A673 (cell line): ENCODE measurements at places on chromosomes 7 and 10.

DNA sequence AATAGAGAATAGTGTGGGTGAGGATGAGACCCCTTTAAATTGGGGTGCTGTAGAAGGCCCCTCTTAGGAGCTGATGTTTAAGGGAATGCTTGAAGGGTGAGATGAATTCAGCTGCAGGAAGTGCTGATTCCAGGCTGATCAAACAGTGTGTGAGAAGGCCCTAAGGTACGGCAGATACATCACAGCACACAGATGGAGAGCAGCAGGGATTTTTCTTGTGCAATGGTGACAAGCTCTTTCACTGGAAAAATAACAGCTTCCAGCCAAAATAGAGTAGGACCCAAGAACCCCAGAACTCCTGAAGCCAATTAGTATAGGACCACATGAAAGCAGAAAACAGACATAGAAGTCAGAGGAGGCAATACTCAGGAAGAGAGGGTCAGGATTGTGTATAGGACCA, 296.9 kb downstream of the ADRA2A start:
- H3K27ac ChIP-seq, result no peak overlapping the region
- peaks cover 2% of the 10 kb centered on the region for H3K27me3 ChIP-seq
- no peaks in the 10 kb centered on the region for H3K36me3 ChIP-seq
- no peaks in the 10 kb centered on the region for H3K4me1 ChIP-seq

- no peak for DNase-seq
- H3K36me3 ChIP-seq, result no peaks in the 10 kb centered on the region
- peaks cover 4% of the 10 kb centered on the region for H3K4me1 ChIP-seq
Observed at GRCh38 chr7:82615527-82615926, 171.9 kb upstream of the CACNA2D1 start.

DNA sequence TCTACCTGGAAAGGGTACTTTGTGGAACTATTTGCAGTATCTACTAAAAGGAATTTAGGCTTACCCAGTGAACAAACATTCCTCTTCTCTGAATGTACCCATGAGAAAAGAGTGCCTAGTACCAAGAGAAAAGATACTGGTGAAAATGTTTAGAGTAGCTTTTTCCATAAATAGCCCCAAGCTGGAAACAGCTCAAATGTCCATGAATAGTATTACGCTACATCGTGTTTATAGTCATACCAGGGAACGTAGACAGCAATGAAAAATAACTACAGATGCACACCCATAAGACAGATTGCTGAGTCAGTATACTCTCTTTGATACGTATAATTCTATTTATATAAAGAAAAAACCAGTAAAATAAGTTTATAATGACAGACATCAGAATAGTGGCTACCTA, 285.9 kb downstream of the KLF6 start:
- DNase-seq, result no peak
- H3K4me3 ChIP-seq, result no peak overlapping the region
- no peaks in the 10 kb centered on the region for H3K36me3 ChIP-seq
- H3K27ac ChIP-seq, result no peak overlapping the region
- H3K27me3 ChIP-seq, result no peaks in the 10 kb centered on the region
- peaks cover 5% of the 10 kb centered on the region for H3K4me1 ChIP-seq

DNA sequence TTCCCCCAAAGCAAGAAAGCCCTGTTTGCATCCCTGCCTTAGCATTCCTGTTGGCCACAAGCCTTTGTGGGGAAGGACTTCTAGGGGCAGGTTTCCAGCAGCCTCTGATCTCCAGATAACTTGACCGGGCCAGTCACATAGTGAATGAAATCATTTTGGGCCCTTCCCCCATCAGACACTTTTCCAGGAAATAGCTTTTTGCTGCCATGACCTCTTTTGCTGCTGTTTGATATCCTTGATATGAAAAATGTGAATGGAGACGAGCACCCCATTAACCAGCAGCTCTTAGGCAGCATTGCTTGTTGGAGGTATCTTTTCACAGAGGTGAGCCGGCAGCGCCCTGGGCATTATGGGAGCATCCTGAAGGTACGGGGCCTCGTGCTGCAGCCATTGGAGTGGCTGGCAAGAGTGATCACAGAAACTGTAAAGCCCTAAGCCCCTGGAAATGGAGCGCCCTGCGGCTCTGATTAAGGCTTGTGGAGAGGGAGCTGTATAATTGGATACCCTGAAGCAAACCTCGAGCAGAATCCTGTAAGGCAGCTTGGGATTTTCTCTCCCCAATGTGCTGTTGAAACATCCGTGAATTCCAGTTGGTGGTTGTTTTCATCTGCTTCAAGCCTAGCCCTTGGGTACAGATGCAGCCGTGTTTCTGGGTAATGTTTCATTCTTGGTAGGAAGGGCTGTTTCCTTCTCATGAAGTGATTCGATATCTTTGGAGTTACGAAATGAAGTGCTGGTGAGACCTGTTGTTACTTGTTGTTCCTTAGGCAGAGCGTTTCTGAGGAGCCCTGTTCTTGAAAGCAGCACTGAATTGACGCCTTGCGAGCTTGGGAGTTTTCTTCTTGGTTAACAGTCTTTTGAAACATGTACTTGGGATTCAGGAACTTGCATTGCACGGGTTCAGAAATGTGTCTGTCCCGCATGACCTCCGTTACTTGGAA, 179.0 kb downstream of the PTEN start:
- no peaks in the 10 kb centered on the region for H3K4me1 ChIP-seq
- H3K4me3 ChIP-seq, result no peak overlapping the region
- DNase-seq, result peak; percentile 11
- H3K36me3 ChIP-seq, result no peaks in the 10 kb centered on the region
- H3K27ac ChIP-seq, result no peak overlapping the region
- no peaks in the 10 kb centered on the region for H3K27me3 ChIP-seq

DNA sequence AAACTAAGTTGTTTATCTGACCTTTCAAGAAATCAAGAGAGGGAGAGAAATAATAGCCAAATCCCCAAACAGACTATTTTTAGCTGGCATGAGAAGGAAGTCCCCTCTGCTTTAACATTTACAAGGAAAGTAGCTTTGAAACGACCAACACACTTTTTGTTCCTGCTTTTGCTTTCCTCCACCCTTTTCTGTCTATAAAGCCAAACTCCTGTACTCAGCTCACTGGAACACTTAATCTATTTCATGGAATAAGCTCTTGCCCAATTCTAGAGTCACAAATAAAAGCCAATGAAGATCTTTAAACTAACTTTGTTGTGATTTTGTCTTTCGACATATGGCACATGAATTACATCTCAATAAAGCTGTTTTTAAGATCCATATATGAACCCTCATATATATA, 86.8 kb upstream of the CCDC71L start:
- H3K27ac ChIP-seq, result no peak overlapping the region
- no peaks in the 10 kb centered on the region for H3K4me1 ChIP-seq
- DNase-seq, result no peak
- no peak overlapping the region for H3K4me3 ChIP-seq

- no peak overlapping the region for H3K4me3 ChIP-seq
- DNase-seq, result no peak
- H3K4me1 ChIP-seq, result no peaks in the 10 kb centered on the region
- H3K27me3 ChIP-seq, result no peaks in the 10 kb centered on the region
- H3K36me3 ChIP-seq, result no peaks in the 10 kb centered on the region
- H3K27ac ChIP-seq, result no peak overlapping the region
Observed at GRCh38 chr7:22201186-22201880, 155.6 kb downstream of the RAPGEF5 start.

- H3K4me3 ChIP-seq, result no peak overlapping the region
- H3K4me1 ChIP-seq, result no peaks in the 10 kb centered on the region
- H3K27ac ChIP-seq, result no peak overlapping the region
- H3K36me3 ChIP-seq, result no peaks in the 10 kb centered on the region
Observed at GRCh38 chr10:4623757-4624420, 202.1 kb upstream of the AKR1E2 start.

DNA sequence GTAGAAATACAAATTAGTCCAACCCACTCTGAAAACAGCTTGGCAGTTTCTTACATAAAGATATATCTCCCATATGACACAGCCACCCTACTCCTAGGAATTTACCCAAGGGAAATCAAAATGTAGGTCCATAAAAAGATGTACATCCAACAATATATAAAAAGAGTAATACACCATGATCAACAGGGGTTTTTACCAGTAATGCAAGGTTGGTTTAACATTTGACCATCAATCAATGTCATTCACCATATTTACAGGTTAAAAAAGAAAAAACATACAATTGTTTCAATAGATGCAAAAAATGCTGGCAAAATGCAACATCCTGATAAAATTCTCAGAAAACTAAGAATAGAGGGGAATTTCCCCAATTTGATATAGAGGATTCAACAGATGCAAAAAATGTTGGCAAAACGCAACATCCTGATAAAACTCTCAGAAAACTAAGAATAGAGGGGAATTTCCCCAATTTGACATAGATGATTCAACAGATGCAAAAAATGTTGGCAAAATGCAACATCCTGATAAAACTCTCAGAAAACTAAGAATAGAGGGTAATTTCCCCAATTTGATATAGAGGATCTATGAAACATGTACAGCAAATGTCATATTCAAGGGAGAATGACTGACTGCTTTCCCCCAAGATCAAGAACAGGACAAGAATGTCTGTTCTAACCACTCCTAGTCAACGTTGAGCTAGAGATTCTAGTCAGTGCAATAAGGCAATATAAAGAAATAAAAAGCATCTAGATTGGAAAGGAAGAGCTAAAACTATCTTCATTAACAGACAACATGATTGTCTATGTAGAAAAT, 13.7 kb downstream of the ADAP1 start:
- no peak for DNase-seq
- H3K27ac ChIP-seq, result no peak overlapping the region
- peaks cover 11% of the 10 kb centered on the region for H3K27me3 ChIP-seq
- H3K4me1 ChIP-seq, result no peaks in the 10 kb centered on the region
- H3K4me3 ChIP-seq, result no peak overlapping the region
- no peaks in the 10 kb centered on the region for H3K36me3 ChIP-seq

GRCh38 chr7:113775401-113775800, 143.4 kb downstream of the PPP1R3A start:
- H3K36me3 ChIP-seq, result no peaks in the 10 kb centered on the region
- no peak overlapping the region for H3K4me3 ChIP-seq
- H3K27ac ChIP-seq, result no peak overlapping the region
- no peak for DNase-seq

DNA sequence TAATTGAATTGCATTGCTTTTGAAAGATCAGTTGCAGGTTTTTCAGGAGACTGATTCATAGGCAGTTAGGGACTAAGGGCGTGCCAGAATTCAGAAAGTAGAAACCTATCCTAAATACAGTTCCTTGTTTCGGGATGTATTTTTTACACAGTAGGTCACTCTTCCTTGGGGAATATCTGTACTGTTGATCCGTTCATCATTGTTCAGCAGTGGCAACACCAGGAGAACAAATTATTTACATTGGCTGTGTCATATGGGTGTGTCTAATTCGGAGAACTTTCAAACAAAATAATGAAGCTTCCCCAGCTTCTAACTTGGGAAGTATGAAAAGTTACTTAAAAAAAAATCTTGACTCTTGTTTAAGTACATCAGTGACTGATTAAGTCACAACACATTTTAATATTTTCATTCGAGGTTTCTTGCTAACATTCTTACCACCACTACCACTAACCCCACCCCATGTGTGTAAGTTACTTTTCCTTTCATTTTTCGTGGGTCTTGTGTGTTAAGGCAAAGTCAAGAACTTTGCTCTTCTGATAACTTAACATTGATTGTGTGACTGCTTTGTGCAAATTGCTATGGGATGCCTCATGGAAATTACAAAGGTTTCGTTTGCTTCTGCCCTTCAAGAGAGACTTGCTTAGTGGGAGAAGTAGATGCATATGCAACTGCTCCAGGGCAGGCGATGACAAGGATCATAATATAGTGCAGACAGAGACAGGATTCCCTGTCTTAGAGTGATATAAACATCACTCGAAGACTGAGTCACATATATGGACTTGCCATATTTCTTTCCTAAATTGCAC, 43.8 kb upstream of the RPA3 start:
- H3K27ac ChIP-seq, result no peak overlapping the region
- no peaks in the 10 kb centered on the region for H3K36me3 ChIP-seq
- no peaks in the 10 kb centered on the region for H3K4me1 ChIP-seq
- peak overlapping the region; percentile 2 for H3K4me3 ChIP-seq
- no peaks in the 10 kb centered on the region for H3K27me3 ChIP-seq

- no peak overlapping the region for H3K27ac ChIP-seq
- no peaks in the 10 kb centered on the region for H3K4me1 ChIP-seq
- H3K4me3 ChIP-seq, result no peak overlapping the region
- no peaks in the 10 kb centered on the region for H3K36me3 ChIP-seq
Observed at GRCh38 chr7:144148224-144148827, 25.4 kb downstream of the OR2A14 start.

DNA sequence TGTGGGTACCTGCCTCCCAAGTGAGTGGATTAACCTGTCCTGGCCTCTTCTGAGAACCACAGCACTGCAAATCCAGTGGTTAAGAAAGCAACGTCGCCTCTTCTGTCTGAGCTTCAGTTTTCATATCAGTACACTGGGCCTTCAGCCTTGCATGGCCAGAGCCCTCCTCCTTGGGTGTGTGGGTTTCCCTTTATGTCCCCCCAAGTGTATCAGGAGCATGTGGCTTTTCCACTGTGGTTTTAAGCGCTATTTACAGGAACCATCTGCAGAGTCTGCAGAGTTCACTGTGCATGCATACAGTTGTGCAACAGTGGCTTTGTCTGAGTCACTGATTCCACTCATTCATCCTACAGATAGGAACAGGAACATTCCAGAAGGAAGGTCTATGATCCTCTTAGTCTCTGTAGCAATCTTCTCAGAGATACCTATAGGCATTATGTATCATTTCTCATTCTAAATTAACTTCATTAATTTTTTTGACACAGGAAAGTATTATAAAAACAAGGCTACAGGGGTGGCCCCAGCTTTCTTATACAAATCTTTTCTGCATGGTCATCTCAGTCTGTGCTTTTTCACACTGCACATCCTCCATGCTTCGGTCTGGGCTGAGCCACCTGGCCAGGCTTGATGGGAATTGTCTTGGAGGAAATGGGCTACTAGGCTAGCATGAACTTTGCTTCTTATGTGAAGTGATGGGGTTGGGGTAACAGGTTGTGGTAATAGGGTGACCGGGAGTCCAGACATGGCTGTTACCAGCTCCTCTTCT, 17.1 kb downstream of the MBL2 start:
- no peak for DNase-seq
- H3K27me3 ChIP-seq, result no peaks in the 10 kb centered on the region
- no peak overlapping the region for H3K4me3 ChIP-seq
- H3K4me1 ChIP-seq, result no peaks in the 10 kb centered on the region
- H3K36me3 ChIP-seq, result no peaks in the 10 kb centered on the region

GRCh38 chr7:86025807-86026206, 617.9 kb upstream of the GRM3 start:
- no peaks in the 10 kb centered on the region for H3K4me1 ChIP-seq
- no peaks in the 10 kb centered on the region for H3K36me3 ChIP-seq
- no peak for DNase-seq

- H3K36me3 ChIP-seq, result no peaks in the 10 kb centered on the region
- no peak overlapping the region for H3K4me3 ChIP-seq
- DNase-seq, result peak; percentile 88
- no peak overlapping the region for H3K27ac ChIP-seq
Observed at GRCh38 chr7:120996333-120996987, 7.9 kb downstream of the CPED1 start.

DNA sequence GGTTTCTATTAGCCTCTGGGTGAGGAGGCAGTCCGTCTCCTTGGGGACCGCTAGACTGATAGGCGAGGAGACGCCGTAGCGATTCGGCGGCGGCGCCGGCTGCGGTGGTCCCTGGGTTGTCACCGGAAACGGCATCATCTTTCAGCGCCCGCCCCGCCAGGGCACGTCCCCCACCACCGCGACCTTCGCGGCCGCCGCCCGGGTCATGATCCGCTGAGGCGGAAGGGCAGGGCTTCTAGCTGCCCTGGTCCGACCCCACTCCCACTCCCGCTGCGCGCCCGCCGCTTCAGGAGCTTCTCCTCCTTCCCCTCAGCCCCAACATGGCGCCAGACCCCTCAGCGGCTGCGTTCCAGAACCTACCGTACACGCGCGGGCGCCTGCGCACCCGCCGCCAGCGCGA, at the start of gene PAPOLB:
Gene PAPOLB, minus strand, starts transcription at position 358 of the 400 bp plus-strand sequence. Its CDS starts 220 bp downstream, at position 138.
- H3K4me1 ChIP-seq, result no peaks in the 10 kb centered on the region
- peak within 1 kb of the TSS; percentile 24 for H3K4me3 ChIP-seq
- H3K36me3 ChIP-seq, result no peaks in the 10 kb centered on the region
- no peaks in the 10 kb centered on the region for H3K27me3 ChIP-seq
